ENCODE measurements at places on chromosomes 6 and 20.

DNA sequence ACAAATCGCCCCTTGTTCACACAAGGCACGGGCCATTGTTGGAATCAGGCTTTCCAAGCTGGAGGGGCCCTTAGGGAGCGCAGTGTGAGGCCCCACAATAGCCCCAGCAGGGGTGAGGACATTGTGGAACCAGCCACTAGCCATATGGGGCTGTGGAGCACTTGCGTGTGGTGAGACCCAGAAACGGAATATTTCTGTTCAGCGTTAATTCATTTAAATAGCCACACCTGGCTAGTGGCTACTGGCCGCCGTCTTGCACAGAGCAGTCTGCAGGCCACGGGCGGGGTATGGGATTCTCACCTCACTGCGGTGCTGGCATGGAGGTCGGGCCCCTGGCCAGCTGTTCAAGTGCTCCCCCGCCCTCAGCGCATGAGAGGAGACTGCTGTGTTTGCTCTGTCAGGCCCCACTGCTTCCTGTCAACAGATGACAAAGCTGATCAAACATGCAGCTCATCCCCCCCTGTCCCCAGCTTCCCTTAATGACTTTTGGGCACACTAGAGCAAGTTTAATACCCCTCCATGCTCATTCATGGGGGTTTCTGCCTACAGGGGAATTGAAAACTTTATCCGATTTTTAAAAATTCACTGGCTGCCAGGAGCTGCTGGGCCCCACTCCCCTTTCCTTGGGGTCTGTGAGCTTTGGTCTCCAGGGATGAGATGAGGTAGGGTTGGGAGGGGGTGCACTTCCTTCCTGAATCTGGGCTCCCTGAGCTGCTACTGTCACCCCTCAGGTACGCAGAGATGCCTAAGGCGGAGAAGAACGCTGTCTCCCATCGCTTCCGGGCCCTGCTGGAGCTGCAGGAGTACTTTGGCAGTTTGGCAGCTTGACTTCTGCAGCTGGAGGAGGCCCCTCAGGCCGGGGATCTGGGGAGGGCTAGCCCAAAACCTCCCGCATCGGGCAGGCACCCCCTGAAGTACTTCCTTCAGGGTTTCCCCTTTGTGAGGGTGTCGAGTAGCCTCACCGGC is 13.6 kb downstream of the ITPA start:
- peak; percentile 39 for DNase-seq

- no peak for DNase-seq
Observed at GRCh38 chr6:50272611-50273010, 222.9 kb upstream of the DEFB112 start.

DNA sequence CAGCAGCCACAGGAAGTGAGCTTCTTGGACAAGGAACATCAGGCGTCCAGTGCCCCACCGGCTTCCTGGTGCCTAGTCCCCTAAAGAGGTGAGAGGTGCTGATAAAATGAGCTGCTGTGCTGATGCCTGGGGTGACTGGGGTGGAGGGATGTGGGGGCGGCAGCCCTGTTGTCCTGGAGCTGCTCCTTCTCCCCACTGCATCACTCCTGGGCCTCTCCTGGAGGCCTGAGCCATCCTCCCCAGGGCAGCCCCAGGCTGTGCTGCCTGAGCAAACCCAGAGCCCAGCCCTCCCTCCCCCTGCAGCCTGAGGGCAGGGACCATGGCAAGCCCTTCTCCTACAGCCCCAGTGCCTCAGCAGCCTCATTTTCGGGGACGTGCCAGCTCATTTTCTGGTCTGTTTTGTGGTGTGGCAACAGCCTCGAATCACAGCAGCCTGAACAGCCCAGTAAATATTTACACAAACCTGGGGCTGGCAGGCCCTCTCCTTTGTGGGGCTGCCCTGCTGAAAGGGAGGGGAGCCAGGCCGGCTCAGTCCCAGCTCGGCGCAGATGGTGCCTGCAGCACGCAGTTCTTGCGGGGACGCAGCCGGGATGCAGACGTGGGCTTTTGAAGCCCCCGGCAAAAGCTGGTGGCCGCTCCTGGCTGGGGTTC is 259.9 kb downstream of the DLL1 start:
- DNase-seq: no peak

GRCh38 chr20:13305284-13305683 is 84.2 kb downstream of the ISM1 start:
- no peak for DNase-seq

DNA sequence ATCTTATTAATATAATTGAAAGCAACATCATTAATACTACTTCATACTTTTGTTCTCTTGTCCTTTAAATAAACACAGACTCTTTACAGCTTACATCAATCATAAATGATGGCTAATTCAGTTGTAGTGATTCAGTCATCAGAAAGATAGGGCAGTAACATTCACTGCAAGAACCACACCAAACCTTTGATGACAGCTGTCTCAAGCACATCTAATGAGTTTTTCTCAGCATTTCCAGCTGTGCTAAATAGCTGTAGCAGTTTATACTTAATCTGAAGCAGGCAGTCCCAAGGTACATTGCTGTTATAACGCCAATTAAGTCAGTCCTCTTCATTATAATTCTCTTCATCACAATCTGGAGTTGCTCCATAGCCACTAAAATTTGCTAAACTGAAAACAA is 45.7 kb downstream of the PREP start:
- DNase-seq: no peak

GRCh38 chr6:44202972-44203750 is 13.6 kb upstream of the MYMX start:
- DNase-seq: no peak

DNA sequence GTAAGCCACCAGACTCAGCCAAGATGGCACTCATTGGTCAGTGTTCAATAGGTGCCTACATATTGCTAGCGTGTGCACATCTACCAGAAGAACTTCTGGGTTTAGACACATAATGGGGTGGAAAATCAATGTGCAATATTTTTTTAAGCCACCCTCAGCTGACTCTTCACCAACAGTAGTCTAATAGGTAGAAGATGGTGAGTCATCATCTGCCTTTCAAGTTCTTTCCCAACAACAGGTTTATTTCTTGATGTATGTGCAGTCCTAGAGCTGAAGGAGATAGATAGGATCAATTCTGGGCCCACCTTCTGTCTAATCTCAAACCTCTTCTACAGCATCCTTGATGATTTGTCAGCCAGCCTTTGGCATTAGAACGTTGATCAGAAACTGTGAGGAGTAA is 41.3 kb downstream of the IRAK1BP1 start:
- no peak for DNase-seq

DNA sequence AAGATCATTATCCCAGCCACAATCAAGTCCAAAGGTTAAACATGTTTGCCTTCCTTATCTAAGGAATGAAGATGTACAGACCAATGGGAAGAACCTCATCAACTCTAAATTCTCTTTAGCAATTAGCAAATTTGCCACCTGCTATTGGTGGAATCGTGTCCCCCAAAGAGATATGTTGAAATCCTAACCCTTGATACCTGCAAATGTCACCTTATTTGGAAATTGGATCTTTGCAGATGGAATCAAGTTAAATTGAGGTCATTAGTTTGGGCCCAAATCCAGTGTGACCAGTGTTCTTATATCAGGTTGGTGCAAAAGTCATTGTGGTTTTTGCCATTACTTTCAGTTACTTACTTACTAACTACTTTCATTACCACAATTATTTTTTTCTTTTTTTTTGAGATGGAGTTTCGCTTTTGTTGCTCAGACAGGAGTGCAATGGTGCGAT is 31.3 kb downstream of the KLHL31 start:
- DNase-seq: no peak

GRCh38 chr20:29409833-29410805 is 1847.3 kb upstream of the DEFB115 start:
- no peak for DNase-seq

DNA sequence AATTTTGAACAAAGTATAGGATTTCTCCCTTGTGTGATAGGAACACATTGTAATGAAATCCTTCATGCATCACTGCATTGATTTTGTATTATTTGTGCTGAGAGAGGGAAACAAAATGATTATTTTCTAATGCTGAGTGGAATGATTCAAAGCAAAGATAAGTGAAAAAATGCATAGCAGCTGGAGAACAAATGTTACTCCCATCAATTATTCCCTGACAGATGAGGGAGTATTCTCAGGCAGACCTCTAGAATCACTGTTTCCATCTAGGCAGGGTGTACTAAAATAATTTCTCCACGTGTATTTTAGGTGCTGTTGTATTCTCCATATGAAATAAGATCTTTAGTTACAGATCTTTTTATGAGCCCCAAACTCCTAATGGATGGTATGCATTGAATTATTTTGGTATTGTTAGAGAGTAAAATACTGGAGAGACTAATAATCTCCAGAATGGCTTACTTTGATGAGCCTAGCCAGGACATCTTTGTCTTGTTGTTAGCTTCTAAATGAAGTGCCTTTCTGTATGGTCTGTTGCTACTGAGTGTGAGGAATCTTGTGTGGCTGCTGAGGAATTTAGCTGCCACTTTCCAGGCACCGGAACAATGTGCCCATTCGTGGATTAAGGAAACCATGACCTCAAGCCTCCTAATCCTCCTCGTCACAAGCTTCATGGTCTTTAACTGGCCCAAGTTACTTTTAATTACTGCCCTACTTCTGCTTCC is 39.6 kb downstream of the RNF217 start:
- no peak for DNase-seq

DNA sequence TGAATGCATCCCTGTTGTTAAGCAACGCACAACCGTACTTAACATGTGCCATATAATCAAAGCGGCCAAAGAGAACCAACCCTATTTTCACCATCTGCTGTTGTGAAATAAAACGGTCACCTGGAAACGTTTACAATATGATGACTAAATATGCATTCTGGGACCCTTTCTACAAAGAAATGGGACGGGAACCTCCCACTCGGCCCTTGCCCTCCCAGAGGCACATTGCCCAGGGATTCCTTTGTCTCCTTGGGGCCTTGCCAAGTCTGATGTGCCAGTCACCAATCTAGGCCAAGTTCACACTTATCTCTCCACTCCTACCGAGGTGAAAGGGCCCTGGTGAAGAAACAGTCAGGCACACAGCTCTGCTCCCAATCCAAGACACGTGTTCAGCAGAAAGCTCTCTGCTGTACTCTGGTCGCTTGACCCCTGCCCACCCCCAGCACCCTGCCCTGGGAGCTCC is 427.4 kb upstream of the JARID2 start:
- no peak for DNase-seq

DNA sequence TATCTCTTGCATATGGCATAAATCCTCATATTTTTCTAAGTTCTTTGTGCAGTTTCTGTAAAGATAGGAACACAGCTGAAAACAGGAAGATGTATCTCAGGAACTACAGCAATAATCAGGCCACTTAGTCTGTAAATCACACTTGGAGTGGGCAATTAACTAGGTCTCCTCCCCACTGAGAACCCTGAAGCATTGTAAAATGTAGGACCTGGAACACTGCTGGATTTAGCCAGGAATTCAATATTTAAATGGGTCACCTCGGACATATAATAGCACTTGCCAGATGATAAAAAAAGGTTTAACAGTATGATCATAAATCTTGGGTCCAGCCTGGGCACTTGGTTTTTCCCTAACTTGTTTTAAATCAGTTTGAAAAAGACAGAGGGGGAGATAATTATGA is 155.0 kb downstream of the GRM1 start:
- DNase-seq: no peak

- DNase-seq: no peak
Observed at GRCh38 chr6:97459535-97459934, 176.5 kb upstream of the MMS22L start.

DNA sequence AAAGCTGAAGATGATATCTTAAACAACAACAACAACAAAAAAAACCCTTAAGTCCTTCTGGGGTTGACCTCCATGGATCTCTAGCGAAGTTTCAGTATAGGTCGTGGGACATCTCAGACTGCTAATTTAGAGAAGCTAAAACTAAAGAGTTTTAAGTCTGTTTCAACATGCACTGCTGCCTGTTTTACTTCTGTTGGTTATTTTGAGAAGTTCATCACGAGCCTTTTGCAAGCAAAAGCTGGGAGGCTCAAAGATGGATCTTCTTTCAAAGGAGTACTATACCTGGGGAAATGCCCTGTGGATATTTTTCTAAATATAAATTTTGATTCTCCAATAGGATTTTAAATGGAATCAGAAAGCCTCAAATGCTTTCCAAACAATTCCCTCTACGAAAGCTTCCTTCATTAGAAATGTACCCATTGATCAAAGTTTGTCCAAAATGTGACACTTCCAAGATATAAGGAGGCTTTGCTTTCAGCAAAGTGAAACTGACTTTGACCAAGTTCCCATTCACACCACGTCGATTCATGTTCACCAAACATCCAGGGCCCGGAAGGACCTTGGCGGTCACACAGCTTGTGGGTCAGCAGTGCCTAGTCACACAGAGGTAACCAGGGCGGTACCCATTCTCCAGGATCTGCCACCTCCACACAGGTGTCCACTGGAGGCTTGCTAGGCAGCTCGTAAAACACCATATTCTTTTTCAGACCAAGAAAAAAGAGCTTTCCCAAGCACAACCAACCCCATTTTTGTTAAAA is 94.7 kb upstream of the QKI start:
- DNase-seq: no peak

DNA sequence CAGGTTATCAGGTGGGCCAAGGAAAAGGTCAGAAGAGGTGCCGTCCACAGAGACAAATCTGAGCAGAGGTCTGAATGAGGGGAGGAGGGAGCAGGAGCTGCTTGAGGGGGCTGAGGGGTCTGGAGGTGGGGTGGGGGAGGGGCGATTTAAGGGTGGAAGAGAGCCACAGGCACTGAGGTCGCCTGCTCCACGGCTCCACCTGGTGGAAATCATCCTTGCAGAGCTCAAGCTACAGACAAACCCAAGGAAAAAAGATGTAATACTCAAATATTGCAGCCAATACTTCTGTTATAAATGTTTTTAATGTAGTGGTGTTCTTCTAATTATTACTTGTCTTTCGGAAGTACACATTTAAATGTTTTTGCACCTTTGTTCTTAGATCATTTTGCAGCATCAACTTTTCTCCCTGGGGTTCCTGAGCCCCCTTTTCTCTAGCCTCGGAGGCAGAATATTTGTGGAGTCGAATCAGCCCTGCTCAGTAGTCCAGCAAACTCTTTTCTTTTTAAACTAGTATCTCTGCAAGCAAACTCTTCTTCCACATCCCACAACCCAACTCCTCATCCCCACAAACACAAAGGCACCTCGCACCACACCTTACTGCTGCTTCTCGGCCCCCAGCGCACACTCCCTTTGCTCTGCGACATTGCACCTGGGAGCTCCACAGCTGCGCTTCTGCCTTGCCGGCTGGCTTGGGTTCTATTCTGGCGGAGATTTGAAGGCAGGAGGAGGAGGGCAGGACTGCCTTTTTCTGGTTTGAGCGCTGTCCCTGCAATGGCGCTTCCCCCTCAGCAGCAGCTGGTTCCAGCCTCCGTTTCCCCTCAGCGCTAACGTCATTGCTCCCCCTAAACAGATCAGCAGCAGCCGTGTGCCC is 51.0 kb upstream of the TFAP2A start:
- peak; percentile 38 for DNase-seq

GRCh38 chr20:3901028-3901705 is 12.0 kb downstream of the PANK2 start:
- no peak for DNase-seq

DNA sequence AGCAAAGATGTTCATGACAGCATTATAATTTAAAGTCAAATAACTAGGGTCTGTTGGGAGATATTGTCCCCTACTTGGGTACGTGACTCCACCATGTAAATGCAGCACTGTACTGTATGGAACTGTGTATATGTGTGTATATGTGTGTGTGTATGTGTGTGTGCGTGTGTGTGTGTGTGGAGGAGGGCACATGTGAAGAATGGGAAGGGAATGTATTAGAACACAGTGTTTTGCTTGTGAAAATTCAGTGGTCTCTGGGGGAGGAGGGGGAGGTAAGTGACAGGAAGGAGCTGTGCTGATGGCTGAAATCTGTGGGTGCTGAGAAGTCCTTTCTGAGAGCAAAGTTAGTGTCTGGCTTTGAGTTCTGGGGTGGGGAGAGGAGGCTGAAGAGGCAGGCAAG is 23.9 kb upstream of the VEGFA start:
- peak; percentile 8 for DNase-seq

Measured in activated T-cell treated with anti-CD3 and anti-CD28 coated beads, Interleukin-2, amount 50 U/mL, for 48 hours (primary cell).